ENCODE measurements at places on chromosomes 2 and 18. TPM values are rescaled to one million over a fixed set of nuclear protein-coding genes. Genes with fewer than 3 reads are reported as not detected.

WNT10A gene
- total RNA-seq: 0.53 TPM

SERPINB11 gene
- not detected for total RNA-seq

MYO7B gene
- not detected for total RNA-seq

ASB3 gene
- total RNA-seq: 22.0 TPM

MAL gene
- total RNA-seq: not detected

ST6GAL2 gene
- 1.8 TPM for total RNA-seq

CAPN14 gene
- 0.21 TPM for total RNA-seq

FEZ2 gene
- total RNA-seq: 45.8 TPM

RNF152 gene
- 14.9 TPM for total RNA-seq

NGEF gene
- 1.8 TPM for total RNA-seq

Measured in mammary epithelial cell (primary cell).